Peyer's patch (tissue), 4 donors: ENCODE measurements at places on chromosomes 7 and 10. TPM values are rescaled to one million over a fixed set of nuclear protein-coding genes. Genes with fewer than 3 reads are reported as not detected.

DNA sequence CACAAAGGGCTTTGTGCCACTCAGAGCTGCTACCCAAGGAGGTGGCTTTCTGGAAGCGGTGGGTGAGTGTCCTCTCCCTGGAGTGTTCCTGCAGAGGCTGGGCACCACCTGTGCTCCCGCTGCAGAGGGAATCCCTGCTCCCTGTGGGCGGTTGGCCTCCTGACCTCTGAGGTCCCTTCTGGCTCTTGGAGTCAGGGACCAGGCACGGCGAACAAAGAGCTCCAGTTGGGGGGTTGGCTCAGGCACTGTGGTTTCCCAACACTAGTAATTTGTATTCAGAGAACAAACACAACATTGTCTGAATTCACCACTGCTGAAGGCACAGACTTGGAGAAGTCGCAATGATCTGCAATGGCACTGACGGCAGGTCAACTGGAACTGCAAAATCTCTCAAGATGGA lies 328.9 kb downstream of the PRPF18 start:
- no peaks in the 10 kb centered on the region for H3K4me1 ChIP-seq
- H3K36me3 ChIP-seq, result no peaks in the 10 kb centered on the region
- DNase-seq, result no peak
- no peaks in the 10 kb centered on the region for H3K27me3 ChIP-seq
- no peak overlapping the region for H3K27ac ChIP-seq

GRCh38 chr7:1705856-1706255 lies 35.8 kb downstream of the ELFN1 start:
- H3K4me1 ChIP-seq, result no peaks in the 10 kb centered on the region
- H3K4me3 ChIP-seq, result no peak overlapping the region
- no peaks in the 10 kb centered on the region for H3K27me3 ChIP-seq
- no peak overlapping the region for H3K27ac ChIP-seq

GRCh38 chr7:37113661-37114355 lies 334.9 kb downstream of the ELMO1 start:
- no peak for DNase-seq
- H3K36me3 ChIP-seq, result no peaks in the 10 kb centered on the region
- H3K4me1 ChIP-seq, result no peaks in the 10 kb centered on the region
- no peaks in the 10 kb centered on the region for H3K27me3 ChIP-seq

GRCh38 chr10:84185526-84186175 lies 8.7 kb upstream of the CDHR1 start:
- no peak overlapping the region for H3K27ac ChIP-seq
- no peak overlapping the region for H3K4me3 ChIP-seq
- no peaks in the 10 kb centered on the region for H3K27me3 ChIP-seq
- H3K36me3 ChIP-seq, result no peaks in the 10 kb centered on the region

GRCh38 chr10:23065181-23065948 lies 30.0 kb upstream of the MSRB2 start:
- no peak for DNase-seq
- H3K36me3 ChIP-seq, result no peaks in the 10 kb centered on the region

GRCh38 chr7:142934056-142934455 lies 510 bp upstream of the TRPV5 start:
- H3K27me3 ChIP-seq, result no peaks in the 10 kb centered on the region
- DNase-seq, result no peak
- H3K4me3 ChIP-seq, result no peak overlapping the region
- no peaks in the 10 kb centered on the region for H3K4me1 ChIP-seq

GRCh38 chr10:35959252-35959651 lies 317.2 kb upstream of the FZD8 start:
- DNase-seq, result no peak
- H3K36me3 ChIP-seq, result no peaks in the 10 kb centered on the region
- no peaks in the 10 kb centered on the region for H3K27me3 ChIP-seq
- H3K27ac ChIP-seq, result no peak overlapping the region

DNA sequence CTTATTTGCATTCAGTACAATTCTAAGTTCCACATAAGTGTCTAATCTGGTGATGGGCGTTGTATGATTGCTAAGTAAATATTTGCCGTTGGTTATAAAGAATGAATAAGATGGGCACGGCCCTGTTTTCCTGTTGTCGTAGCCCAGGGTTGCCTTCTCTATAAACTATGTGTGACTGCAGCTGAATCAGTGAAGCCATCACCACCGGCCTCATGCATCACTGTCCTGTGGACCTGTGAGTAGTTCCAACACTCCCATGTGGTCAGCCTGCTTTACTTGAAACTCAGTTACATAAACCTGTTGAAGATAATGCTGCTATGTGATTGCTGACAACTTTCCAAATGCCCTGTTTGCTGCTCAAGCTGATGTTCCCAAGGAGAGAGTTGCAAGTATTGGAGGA lies 21.6 kb upstream of the KLF6 start:
- H3K27me3 ChIP-seq, result no peaks in the 10 kb centered on the region
- H3K4me3 ChIP-seq, result no peak overlapping the region
- no peaks in the 10 kb centered on the region for H3K36me3 ChIP-seq
- no peak for DNase-seq
- H3K4me1 ChIP-seq, result peaks cover 13% of the 10 kb centered on the region

DNA sequence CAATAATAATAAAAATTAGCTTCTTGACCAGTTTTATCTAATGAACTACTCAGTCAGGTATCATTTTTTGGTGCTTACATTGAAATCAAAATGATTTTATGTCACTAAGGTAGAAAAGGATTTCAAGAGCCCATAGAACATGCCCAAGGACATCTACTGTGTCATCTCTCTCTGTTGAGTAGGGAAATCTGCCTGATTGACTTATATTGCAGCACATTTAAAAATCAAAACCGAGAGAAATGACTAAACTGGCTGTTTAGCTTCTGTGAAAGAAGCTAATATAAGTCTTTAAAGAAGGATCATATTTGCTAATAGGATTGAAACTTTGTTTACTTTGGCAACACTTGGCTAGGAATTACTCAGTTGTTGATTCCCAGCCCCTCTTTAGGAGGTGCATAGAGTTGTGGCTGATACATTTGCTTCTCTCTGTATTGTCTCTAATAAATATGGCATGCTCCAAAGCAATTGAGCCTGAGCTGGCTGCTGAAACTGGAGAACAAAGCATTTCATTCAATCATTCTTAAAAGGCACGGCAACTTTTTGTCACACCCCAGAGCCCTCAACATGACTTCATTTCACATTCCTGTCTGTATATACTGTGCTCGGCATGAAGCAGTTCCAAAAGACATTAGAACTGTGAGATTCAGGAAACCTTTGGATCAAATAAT lies 1096.9 kb upstream of the POT1 start:
- H3K4me3 ChIP-seq, result no peak overlapping the region
- H3K27ac ChIP-seq, result no peak overlapping the region
- DNase-seq, result no peak
- H3K27me3 ChIP-seq, result no peaks in the 10 kb centered on the region
- H3K36me3 ChIP-seq, result no peaks in the 10 kb centered on the region

AASS gene
- 22.3 TPM for total RNA-seq

EPO gene
- total RNA-seq, result not detected
